Mesangial cell (primary cell): ENCODE measurements at places on chromosomes 6 and 20. TPM values are rescaled to one million over a fixed set of nuclear protein-coding genes. Genes with fewer than 3 reads are reported as not detected.

Gene DAAM2
- 1.8 and 5.2 TPM in 2 replicates for total RNA-seq

Gene SOBP
- 0.63 and 0.98 TPM in 2 replicates for total RNA-seq

Gene BTN2A1
- 6.0 and 7.4 TPM in 2 replicates for total RNA-seq

Gene NDRG3
- 15.8 and 20.3 TPM in 2 replicates for total RNA-seq

Gene FOXS1
- total RNA-seq, result 2.3 and 15.2 TPM in 2 replicates

Gene TINAG
- total RNA-seq, result 0.16 and 4.6 TPM in 2 replicates
